Activated CD4-positive, CD25-positive, alpha-beta regulatory T cell (primary cell): ENCODE measurements at places on chromosomes 11 and 22.
A peak's percentile ranks its signal among the peaks of the same experiment; 100 is the strongest.

DNA sequence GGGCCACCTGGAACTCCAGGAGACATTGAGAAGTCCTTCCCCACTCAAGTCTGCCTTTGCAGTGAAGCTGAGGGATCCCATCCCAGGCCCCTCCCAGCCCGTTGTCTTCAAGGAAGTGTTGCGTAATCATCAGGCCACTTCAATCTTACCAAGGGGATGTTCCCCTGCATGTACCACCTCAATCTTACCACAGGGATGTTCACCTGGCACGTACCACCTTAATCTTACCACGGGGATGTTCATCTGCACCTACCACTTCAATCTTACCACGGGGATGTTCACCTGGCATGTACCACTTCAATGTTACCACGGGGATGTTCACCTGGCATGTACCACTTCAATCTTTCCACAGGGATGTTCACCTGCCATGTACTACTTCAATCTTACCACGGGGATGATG lies 108.0 kb upstream of the SYN3 start:
- no peak for DNase-seq

DNA sequence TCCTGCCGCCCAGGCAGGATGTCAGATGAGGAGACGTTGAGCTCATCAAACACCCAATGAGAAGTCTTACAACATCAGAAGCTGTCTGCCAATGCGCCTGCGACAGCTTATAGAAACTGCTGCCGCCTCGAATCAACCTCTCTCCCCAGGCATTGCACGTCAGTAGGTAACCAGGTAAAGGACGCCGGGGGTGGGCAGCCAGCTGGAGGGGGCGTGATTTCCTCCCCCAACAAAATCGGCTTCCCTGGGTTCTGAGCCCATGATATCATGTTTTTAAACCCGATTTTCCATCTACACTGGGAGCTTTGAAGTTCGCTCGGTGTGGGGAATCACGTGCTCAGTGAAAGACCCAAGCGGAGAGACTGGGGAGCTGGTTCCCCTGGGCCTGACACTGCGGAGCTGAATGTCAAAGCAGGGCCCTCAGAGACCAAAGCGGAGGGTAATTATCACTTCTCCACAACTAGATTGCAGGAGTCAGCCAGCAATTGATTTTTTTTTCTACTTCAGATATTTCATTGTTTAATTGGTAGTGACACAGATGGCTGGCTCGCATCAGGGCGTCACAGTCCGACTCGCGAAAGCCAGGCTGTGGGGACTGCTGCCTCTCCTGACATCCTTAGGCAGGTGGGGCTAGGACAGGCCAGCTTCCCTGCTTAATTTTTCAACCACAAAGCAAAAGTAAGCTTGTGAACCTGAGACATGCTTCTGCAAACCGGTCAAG lies 15.4 kb downstream of the FAM83F start:
- no peak for DNase-seq

DNA sequence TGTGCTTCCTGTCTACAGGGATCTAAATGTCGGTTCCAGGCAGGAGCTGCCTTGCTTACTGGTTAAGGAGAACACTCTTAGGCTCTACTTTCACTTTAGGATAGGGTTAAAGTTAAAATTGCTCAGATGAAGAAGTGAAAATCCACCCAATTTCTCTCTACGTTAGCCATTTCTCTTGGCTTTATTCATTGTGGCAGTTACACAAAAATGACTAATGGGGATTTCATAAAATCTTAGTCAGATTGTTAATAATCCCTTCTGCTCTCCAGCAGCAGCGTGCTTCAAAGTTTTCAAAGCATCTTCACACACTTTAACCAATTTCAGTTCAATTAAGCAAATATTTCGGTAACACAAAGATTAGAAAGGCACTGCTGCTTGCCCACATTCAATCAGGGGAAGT lies 58.4 kb upstream of the RCN1 start:
- no peak for DNase-seq

GRCh38 chr11:99545616-99546015 lies 524.9 kb downstream of the CNTN5 start:
- no peak for DNase-seq

DNA sequence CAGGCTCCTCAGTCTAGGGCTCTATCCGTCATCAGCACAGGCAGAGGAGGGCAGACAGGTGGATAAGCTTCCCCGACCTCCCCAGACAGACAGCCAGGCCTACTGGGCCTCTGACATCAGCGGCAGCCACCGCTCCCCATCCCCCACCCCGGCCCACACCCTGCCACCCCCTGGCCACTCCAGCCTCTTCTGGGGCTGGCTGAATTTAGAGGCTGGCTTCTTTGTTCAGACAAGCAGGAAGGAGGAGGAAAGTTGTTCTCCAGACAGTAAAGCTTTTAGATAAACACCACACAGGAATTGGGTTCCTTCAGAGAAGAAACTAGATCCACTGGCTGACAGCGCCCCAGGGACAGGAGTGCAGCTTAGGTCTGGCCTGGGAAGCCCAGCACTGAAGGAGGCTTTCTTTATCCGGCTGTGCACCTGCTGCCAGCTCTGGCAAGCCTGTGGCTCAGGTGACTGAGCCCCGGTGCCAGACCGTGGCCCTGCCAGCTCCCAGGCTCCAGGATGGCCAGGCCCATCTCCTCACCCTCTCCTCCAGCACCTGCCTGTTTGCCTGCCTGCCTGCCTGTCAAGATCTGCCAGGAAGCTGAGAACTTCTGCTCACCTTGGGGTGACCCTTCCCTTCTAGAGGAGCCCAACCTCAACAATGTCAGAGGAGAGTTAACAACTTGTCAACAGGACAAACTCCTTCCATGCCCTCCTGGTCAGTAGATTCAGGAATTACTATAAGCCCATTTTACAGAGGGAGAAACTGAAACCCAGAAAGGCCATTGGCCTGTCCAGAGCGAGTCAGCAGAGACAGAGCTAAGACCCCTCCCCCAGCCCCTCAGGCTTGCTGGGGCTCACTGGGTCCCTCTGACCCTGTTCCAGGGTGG lies 44.0 kb upstream of the KLHL35 start:
- no peak for DNase-seq

- peak; percentile 29 for DNase-seq
Measured at GRCh38 chr22:40348025-40348658, 1.8 kb downstream of the ADSL start.

DNA sequence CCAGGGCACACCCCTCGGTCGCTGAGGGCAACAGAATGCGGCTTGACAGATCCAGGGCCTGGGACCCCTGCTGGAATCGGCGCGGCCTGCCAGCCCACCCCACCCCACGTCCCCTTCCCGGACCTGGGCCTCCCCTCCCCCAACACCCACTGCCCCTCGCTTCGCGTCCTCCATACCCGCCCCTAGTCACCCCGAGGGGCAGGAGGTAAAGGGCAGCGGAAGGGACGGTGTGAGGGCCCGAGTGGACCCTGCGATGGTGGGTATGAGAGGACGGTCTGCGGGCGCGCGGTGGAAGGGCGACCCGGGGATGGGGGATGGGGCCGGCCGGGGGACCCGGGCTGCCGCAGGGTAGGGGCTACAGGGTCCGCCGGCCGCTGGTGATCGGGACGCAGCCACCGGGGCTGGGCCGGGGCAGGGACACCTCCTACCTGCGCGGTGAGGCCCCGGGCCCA lies 311 bp downstream of the APBB1 start:
- DNase-seq, result no peak

DNA sequence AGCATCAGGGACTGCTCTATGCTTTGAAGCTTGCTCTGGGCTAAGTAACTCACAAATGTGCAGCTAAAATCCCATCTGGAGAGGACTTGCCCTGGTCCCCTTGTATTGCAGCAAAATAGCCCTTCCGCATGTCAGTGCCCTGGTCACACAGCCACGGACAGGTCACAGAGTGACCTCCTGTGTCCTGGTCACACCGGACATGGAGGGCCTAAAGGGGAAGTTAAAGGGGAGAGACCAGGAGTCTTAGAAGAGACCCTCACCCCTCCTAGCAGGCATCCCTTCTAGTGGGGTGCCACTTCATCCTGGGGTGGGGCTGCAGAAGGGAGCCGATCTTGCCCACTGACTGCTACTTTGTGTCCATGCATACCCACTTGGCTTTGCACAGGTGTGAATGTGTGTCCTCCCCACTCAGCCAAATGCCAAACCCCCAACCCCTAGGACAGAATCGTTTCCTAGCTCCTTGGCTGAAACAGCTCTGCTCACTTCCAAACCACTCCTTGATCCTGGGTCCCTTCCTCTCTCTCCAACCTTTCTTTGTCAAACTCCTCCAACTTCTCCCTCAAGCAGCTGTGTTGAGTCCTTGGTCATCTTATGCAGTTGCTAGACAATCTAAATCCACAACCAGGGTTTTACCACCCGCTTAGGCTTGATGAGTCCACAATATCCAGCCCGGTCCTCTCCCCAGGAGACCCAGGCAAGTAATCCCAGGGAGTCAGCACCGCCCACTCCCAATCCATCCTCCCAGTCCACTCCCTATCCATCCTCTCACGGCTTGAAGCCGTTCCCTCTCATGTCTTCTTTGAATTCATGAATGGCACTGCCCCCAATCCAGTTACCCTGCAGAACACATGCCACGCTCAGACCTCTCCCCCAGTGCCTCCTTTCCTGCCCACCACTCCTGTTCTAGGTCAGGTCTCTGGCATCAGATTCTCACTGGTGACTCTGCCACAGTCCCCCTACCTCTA lies 3.3 kb upstream of the FXYD6 start:
- no peak for DNase-seq

DNA sequence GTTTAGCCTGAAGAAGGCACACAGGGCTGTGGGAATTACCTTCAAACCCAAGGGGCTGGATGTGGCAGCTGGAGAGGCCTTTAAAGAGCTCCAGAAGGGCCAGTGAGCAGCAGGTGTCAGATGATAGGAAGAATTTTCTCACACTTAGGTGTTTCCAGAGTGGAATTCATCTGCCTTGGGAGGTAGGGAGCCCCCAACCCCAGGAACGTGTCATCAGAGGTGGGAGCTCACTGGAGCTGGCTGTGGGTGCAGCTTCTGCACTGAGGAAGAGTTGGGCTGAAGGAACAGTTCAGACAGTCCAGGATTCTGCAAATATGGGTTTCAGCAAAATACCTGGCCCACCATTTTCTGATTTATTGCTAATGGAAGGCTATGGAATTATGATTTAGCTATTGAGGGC lies 119.5 kb upstream of the LMO1 start:
- DNase-seq, result no peak

GRCh38 chr11:77151804-77152509 lies 23.9 kb downstream of the MYO7A start:
- no peak for DNase-seq

DNA sequence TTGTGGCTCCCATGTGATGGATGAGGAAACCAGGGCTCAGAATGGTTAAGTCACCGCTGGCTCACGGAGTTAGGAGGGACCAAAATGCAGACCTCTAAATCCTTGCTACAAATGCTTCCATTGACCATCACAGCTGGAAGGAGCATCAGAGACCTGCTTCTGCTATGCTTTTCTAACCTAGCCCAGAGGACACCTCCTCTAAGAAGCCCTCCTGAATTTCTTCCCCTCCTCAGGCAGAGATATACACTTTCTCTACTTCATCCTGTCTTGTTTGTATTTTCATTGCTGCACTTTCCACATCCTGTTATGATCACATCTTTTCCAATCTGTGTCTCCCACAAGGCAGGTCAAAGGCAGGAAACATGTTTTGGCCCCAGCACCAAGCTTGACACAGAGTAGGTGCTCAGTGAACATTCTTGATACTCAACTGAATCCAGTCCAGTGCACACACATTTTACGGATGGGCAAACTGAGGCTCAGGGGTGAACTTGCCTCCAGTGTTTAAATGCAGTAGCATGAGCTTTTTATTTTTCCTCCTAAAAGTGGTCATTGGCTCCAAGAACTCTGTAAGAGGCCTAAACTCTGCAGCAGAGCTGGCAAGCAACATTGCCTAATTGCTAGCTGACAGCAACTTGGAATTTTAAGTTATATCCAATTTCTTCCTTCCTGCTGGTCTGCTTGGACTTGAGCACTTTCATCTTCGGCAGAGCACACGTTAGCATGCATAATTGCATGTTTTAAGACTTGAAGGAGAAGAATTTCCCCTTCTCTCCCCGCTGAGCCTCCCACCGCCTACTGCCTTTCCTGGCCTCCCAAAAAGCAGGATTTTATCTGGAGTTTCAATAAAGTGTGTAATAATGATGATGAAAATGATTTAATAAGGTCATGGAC lies 12.7 kb downstream of the SCUBE1 start:
- DNase-seq, result no peak

DNA sequence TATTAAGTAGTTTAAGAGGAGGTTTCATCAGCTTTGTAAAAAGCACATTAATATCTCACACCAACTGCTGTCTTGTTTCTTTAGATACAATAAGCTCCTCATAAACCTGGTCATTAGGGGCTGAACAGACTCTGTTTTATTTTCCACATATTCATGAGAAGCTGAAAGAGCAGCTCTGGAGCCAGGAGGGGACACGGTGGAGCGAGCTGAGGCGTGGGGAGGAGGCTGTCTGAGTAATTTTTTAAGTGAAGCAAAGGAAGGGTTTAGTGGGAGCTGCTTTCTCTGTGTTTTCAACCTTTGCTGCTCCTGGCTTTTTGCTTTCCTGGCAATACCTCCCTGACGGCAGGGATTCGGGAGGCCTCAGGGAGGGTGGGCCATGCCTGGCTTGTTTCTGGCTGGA lies 67.0 kb upstream of the EIF3D start:
- no peak for DNase-seq

DNA sequence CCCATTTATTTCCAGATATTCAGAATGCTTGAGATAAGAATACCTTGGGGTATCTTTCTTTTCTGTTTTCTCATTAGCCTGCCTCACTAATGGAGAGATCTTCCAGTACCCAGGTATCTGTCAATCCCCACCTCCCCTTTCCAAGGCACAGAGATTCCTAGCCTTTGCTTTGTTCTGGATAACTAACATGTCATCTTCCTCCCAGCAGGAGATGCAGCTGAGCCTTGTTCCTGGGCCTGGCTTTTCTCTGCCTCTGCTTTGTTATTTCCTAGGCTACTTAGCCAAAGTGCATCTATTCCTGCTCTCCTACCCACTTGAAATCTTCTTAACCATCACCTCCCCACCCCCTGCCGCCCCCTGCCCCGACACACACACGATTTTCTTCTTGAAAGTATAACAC lies 297.1 kb downstream of the NELL1 start:
- no peak for DNase-seq

GRCh38 chr11:102186551-102187191 lies 76.4 kb downstream of the YAP1 start:
- DNase-seq, result no peak

GRCh38 chr11:97332271-97332670 lies 942.5 kb downstream of the JRKL start:
- DNase-seq, result no peak

- DNase-seq, result no peak
Measured at GRCh38 chr11:72970557-72971118, 156.4 kb downstream of the ATG16L2 start.

DNA sequence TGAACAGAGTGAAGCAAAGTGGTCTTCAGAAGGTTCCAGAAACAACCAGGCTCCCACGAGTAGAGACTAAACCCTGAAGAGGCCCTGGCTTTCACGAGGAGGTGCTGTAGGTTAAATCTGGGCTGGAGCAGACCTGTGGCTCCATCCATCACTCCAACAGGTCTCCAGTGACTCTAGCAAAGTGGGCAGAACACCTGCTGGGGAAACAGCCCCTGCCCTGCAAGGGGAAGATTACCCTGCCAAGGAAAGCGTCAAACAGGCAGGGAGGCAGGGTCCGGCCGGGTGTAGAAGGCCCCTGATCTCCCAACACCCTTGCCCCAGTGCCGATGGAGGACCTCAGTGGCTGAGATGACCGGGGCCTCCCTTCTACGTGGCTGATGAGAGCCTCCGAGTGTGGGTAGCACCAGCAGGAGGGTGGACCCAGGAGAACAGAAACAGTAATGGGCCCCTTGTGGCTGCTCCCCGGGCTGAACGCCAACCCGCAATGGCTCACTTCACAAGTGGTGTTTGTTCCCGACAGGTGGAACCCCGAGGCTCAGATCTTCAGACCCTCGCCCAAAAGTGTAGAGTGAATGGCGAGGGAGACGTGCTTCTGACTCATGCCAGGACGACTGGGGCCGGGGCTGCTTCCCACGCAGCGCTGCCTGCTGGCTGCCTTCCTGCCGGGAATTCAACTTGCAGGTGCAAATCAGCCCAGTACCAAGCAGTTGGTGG lies 112.0 kb downstream of the SHANK2 start:
- no peak for DNase-seq
